ENCODE measurements at places on chromosomes 5 and 9. TPM values are rescaled to one million over a fixed set of nuclear protein-coding genes. Genes with fewer than 3 reads are reported as not detected.

- no peak for DNase-seq
Measured at GRCh38 chr9:131622523-131622922, 77.2 kb downstream of the PRRT1B start.

DNA sequence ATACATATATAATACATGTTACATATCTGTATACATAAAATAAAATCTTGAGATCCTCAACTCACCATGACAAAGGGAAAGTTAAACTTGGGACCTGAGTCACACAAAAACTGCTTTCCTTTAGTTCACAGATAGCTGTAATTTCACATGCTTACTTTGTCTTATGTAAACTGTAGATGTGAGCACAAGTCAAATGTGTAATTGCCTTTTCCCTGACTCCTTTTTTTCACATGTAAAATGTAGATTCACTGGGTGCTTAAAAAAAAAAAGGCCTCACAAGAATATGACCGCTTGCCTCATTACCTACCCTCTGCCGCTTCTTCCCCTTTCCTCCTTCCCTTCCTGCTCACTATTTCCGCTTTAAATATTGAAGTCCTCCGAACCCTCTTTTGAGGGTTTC lies 21.9 kb upstream of the FAM169A start:
- no peak for DNase-seq

DNA sequence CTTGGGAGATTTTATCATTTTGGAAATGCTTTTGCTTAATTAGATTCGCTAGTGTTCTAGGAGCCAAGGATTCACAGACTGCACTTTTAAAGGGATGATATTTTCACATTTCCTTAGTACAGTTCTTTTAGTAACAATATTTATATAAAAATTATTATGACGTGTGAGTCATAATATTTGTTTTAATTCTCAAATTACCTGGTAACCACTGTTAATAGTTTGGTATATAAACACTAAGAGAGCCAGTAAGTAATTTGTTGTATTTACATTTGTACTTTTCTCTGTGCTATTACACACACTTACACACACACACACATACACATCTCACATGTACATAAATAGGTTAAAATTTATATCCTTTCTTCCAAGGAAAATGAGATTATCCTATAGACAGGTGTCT lies 58.8 kb upstream of the RAD23B start:
- DNase-seq: no peak

DNA sequence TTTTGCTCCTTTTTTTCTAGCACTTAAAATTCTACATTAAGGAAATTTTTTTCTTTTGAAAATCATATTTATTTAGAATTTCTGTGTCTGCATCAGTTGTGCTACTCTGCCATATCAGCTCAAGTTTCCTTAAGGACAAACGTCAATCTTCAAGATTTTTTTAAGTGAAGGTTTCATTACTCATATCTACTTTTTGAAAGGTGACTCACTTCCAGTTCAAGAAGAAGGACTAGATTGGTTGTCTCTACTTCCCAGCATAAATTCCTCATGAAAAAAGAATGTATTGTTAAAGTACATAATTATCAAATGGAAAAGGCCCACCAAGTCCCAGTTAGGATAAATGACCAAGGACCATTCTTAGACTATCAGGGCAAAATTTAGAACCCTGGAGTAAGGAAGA lies 626.5 kb downstream of the DMRTA1 start:
- no peak for DNase-seq

DNA sequence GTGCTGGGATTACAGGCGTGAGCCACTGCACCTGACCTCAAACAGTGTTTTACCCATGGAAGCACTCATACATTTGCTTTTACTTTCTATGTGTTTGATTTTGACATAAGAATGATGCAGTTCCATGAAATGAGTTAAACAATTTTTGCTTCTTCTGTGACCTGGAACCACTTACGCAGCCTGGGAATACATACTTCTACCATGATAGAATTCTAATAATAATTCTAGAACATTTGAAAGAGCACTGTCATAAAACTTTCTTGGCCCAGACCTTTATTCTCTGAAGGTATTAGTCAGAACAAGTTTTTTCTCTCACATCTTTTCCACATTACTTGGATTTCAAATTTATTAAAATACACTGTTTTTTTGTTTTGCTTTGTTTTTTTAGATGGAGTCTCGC lies 25.3 kb upstream of the COL5A1 start:
- DNase-seq: peak; percentile 49

GRCh38 chr9:79592726-79593493 lies 21.1 kb downstream of the TLE4 start:
- no peak for DNase-seq

The TAF11L5 gene
- total RNA-seq: not detected

The LCN1 gene
- total RNA-seq: not detected
